Stimulated activated CD4-positive, alpha-beta T cell treated with anti-CD3 and anti-CD28 coated beads, Interleukin-15, amount 100 ng/mL, for 1 hour (primary cell): ENCODE measurements at places on chromosomes 1 and 21.

DNA sequence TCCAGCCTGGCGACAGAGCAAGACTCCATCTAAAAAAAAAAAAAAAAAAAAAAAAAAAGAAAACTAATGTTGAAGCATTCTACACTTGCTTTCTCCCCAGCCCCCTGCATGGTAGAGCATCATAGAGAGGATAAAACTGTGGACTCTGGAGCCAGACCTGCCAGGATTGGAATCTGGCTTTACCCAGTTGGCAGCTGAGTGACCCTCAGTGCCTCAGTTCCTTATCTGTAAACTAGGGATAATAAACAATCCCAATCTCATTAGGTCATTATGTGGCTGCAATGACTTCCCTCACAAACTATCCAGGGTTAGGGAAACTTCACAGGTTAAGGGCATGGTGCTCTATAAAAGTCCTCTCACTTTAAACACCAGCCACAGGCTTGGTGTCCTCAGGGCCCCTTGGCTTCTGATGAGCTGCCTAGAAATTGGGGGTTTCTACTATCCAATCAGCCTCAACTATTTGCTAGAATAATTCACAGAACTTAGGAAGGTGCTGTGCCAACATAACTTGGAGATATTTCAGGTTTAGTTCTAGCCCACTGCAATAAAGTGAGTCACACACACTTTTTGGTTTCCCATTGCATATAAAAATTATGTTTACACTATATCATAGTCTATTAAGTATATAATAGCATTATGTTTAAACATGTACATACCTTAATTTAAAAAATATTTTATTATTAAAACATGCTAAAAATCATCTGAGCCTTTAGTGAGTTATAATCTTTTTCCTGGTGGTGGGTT is 180.5 kb upstream of the B3GALT2 start:
- no peak for DNase-seq

GRCh38 chr1:114892194-114892918 is 37.7 kb downstream of the SYCP1 start:
- DNase-seq, result no peak

GRCh38 chr1:223074445-223075300 is 68.4 kb downstream of the TLR5 start:
- DNase-seq, result no peak

DNA sequence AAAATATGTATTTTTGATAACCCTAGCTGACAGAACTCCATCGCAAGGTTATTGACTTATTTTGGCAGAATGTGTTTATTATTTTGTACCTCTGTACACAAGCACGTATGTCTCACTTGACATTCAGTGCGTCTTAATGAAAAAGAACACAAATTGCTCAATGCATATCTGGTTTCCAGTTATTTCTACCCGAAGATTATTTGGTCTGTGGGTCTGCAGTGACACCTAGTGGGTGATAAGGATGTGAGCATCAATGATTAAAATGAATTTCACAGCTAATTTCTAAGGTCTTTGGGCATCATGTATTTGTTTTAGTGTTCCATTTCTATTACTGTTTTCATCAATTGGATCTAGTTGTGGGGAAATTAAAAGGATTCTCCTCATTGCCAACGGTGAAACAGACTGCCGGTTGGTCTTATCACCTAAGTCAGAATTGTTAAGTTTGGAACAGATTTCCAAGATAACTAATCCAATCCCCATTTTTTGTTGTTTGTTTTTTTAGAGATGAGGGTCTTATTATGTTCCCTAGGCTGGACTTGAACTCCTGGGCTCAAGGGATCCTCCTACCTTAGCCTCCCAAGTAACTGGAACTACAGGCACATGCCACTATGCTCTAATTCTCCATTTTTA is 13.9 kb downstream of the DDX20 start:
- no peak for DNase-seq

GRCh38 chr1:227938911-227939790 is 8.6 kb downstream of the WNT9A start:
- no peak for DNase-seq

DNA sequence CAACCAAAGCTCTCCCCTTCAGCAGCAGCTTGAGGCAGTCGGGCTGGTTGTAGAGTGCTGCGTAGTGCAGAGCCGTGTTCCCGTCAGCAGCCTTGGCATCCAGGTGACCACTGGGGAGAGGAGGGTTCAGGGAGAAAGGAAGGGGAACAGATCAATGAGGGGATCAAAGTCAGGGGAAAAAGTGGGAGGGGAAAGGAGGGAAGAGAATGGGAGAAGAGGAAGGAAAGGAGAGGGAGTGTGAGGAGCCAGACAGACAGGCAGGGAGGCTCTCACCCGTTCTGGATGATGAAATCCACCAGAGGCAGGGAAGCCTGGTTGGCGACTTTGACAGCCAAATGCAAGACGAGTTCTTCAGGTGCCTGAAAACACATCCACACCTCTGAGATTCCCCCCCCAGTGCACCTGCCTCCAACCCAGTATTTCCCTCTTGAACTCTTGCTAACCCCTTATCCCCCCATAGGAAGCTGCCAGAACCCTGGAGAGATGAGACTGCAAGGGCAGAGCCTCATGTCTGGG is 9.8 kb upstream of the TCEA3 start:
- DNase-seq, result no peak

DNA sequence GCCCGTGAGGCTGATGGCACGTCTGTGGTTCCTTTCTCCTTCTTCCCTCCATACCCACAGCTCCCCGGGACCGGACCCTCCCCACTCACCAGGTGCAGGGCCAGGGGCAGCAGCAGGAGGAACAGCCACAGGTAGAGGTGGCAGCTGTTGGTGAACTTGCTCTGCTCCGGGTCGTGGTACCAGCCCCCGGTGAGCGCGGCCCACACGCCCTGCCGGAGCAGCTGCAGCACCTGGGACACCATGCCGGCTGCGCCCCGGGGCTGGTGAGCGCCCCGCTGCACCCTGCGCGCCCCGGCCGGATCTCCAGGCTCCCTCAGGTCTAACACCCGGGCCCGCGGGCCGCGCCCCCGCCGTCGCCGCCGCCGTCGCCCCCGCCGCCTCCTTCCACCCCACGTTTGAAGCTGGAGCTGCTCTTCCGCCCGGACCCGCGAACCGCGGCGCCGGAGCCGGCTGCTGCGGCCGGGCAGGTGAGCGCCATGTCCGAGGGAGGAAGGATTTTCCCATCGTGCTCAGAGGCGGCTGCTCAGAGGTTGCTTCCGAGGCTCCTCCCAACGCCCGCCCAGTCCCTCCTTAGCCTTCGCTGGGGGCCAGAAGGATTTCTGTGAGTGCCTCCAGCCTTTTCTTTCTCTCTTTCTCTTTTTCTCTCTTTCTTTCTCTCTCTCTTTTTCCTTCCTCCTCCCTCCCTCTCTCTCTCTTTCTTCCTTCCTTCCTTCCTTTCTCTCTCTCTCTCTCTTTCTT is at the start of gene PCNX2:
TSS of gene PCNX2 (minus strand) at position 489 of the 738 bp plus-strand sequence. CDS start at position 242, 247 bp downstream.
- DNase-seq, result peak; percentile 35

- no peak for DNase-seq
Measured at GRCh38 chr1:98112626-98113025, 191.8 kb upstream of the DPYD start.

- no peak for DNase-seq
Measured at GRCh38 chr21:42108554-42109340, 37.6 kb downstream of the UMODL1 start.

DNA sequence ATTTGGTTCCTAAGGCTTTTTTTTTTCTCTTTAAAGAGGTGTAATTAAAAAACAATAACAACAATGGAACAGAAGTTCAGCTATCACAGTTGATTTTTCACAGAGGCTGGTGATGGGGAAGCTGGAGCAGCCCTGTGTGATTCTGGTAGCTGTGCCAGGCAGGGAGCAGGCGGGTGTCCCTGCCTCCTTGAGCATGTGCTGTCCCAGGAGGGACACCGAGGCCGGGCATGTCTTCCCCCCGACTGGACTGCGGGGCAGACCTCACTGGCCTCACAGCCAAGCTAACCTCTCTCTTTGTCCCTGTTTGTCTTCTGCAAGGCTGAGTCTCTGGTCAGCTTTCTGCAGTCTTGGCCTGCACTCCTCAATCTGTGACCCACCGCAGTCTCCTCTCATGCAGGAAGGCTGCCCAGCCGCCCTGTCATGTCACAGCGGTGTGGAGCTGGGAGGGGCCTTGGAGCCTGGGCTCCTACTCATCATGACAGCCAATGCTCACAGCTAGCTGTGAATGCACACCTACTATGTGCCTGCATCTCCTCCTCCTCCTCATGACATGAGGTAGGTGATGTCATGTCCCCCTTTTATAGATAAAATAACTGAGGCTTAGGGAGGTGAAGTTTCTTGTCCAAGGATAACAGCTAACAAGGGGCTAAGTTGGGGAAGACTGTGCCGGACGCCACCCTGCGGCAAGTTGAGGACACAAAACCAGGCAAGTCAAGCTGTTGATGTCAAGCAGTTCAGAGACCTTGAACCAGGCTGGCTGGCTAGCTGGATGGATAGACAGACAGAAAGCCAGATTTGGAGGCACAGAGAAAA is 10.3 kb upstream of the ACTL8 start:
- no peak for DNase-seq
